Left ventricle myocardium superior (tissue), 1 donor: ENCODE measurements at places on chromosomes 7 and 10. TPM values are rescaled to one million over a fixed set of nuclear protein-coding genes. Genes with fewer than 3 reads are reported as not detected.

The RBP4 gene
- total RNA-seq = 4.2 TPM

The REPIN1 gene
- 131 TPM for total RNA-seq

The TEX47 gene
- total RNA-seq = not detected

The MRC1 gene
- total RNA-seq = 26.7 TPM

The PRSS37 gene
- total RNA-seq = not detected

The AGR2 gene
- not detected for total RNA-seq

The TRUB1 gene
- 13.8 TPM for total RNA-seq

The OR2A42 gene
- total RNA-seq = not detected

The EPO gene
- total RNA-seq = not detected

The NKX6-2 gene
- not detected for total RNA-seq

The ZNF853 gene
- total RNA-seq = 11.1 TPM
